ENCODE measurements at places on chromosomes 7 and 10.

DNA sequence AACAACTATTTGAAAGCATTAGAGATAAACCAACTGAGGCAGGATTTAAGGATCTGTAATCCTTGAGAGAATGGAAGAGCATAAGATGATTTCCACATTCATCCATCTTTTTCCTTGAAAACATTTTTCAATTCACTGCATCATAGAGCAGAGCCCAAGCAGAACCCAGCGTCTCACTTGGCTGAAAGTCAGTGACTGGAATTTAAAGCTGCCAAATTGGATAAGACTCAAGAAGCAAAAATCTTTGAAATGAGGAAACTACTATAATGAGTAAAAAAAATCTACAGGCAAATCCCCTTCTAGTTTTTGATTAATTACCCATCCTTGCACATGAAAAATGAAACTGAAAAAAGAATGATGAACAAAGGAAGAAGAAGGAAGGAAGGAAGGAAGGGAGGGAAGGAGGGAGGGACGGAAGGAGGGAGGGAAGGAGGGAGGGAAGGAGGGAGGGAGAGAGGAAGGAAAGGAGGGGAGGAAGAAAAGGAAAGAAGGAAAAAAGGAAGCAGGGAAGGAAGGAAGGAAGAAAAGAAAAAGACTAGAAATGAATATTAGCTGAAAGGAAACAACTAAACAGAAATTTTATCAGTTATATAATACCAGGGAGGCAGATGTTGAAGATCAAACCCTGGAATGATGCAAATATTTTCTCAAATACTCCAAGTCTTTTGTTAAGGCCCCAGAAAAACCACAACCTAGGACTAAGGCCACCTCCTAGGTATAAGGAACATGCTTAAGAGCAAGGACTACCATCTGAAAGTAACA lies 336.3 kb upstream of the MAGI2 start:
- DNase-seq, result no peak

DNA sequence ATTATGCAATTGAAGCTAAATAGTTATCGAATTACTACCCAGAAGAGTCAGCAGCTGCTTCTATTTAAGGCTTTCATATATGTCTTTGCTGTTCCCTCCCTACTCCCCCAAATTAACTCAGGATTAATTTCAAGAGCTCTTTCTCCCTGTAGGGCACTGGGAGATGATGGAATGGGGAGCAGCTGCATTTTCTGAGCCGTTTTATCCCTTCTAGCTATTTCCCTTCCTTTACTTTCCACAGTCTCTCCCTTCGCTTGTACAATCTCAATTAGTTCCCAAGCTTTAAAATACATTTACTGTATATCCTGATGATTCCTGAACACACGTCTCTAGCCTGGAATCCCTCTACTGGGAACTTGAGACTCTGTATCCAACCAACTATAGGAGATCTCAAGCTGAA lies 19.8 kb upstream of the TSPAN12 start:
- no peak for DNase-seq

DNA sequence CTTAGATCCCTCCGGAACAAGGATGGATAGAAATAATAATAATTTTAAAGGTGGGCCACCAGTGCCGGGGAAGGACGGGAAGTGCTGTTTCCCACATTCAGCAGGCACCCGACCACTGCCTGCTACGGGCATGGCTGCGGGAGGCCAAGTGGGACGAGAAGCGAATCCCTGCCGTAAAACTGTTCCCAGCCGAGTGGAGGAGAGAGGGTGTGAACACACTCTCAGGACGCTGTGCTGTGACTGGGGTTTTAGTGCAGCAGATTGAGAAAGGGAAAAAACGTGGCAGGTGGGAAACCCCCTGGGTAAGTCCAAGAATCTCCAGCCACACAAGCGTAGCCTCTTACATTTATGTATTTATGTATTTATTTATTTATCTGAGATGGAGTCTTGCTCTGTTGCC lies 158.8 kb downstream of the DNAJB6 start:
- DNase-seq, result no peak

- DNase-seq, result no peak
Measured at GRCh38 chr10:100697070-100697469, 48.3 kb upstream of the PAX2 start.

DNA sequence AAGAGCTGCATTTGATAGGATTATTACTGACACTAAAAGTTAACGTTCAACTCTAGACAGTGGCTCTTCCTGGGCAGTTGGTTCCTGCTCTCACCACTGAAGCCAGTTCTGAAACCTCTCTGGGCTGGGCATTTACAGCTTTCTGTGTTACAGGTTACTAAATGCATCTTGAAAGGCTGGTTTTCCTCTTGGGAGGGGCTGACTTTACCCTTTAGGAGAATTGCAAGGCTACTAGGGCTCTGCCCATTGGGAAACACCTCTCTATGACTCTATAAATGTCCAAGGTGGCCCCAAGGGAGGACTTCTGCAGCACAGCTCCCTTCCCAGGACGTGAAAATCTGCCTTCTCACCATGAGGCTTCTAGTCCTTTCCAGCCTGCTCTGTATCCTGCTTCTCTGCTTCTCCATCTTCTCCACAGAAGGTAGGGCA lies at the start of gene GPR15LG:
GPR15LG (plus strand) TSS at position 301 of the 429 bp plus-strand sequence; CDS start at position 352, 51 bp downstream.
- DNase-seq, result no peak

GRCh38 chr10:130958981-130959751 lies 352.4 kb downstream of the TCERG1L start:
- DNase-seq, result no peak

DNA sequence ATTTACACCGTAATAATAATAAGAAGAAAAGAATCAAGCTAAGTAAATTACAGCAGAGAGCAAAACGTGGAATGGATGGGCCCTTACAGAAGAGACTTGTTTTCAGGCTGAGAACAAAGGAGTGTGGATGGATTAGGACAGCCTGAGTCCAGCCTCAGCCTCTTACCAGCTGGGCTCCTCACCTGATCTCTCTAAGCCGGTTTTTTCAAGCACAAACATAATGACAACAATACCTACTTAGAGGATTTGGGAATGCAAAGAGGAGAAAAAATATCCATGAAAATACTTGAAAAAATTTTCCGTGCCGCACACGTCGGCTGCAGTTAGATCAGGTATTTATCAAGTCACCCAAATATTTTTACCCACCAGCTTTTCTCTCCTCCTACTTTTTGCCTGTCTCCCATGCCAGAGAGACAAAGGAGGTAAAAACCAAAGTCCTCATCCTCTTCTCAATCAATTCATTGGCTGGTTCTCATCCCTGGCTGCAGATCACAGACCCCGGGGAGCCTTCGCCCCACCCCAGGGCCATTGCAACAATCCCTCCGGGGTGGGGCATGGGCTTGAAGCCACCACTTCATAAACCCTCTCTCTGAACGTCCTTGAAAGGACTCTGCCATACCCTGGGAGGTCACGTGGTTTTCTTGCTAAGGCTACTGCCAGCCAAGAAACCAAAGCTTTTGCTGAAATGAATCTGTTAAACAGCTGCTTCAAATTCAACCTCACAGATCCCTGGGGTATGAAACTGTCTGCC lies 29.7 kb upstream of the GTF2I start:
- DNase-seq, result no peak

DNA sequence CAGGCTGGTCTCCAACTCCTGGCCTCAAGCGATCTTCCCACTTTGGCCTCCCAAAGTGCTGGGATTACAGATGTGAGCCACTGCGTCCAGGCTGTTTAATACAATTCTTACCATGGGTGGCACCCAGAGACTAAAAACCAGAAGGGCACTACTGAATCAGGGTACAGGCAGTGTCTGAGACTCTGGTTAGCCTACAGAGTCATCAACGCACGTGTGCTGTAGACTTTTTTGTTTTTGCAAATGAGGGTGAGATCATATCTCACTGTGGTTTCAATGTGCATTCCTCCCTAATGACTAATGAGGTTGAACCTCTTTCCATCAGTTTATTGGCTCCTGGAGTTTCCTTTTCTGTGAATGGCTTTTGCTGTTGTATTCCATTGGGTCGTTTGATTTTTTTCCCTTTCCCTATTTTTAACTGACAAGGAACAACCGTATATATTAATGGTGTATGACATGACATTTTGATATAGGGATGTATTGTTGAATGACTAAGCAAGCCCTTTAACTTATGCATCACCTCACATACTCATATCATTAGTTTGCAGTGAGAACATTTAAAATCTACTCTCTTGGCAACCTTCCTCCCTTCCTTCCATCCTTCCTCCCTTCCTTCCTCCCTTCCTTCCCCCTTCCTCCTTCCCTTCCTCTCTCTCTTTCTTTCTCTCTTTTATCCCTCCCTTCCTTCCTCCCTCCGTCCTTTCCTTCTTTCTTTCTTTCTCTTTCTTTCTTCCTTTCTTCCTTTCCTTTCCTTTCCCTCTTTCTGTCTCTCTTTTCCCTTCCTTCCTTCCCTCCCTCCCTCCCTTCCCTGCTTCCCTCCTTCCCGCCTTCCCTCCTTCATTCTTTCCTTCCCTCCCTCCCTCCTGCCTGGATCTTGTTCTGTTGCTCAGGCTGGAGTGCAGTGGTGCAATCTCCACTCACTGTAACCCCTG lies 9.3 kb upstream of the TMEM270 start:
- peak; percentile 17 for DNase-seq

GRCh38 chr7:7772397-7772821 lies 54.0 kb upstream of the RPA3 start:
- no peak for DNase-seq

DNA sequence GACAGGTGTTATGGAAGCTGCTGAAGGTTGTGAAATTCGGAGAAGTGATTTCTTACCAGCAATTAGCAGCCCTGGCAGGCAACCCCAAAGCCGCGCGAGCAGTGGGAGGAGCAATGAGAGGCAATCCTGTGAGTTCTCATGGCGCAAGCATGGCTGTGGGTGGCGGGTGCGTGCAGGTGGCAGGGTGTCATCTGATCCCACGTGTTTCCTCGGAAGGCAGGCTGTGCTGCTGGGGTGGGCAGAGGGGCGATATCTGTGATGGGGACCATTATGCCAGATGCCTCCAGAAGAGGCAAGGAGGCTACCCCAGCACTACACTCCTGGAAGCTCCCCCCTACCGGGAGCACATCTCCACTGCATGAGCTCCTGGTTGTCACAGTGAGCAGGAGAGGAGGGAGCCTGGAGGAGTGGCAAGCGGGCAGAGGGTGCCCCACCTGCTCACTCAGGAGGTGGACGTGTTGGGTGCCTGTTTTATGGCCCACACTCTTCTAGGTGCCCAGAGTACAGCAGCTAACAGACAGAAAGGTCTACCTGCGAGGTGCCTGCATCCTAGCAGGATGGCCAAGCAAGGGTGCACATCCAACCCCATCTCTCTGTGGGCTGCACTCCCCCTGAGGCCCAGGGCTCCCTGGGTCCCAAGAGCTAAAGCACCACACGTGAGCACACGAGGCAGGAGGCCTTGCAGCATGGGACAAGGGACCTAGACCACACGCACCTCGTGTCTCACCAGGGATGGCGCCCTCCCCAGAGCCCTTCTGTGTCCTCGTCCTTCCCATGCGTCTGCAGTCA lies 204.7 kb downstream of the EBF3 start:
- no peak for DNase-seq

GRCh38 chr7:32255036-32255435 lies 184.8 kb upstream of the PDE1C start:
- no peak for DNase-seq

- no peak for DNase-seq
Measured at GRCh38 chr10:89202033-89202425, 5.1 kb downstream of the CH25H start.

GRCh38 chr7:81986723-81987470 lies 217.1 kb upstream of the HGF start:
- no peak for DNase-seq

DNA sequence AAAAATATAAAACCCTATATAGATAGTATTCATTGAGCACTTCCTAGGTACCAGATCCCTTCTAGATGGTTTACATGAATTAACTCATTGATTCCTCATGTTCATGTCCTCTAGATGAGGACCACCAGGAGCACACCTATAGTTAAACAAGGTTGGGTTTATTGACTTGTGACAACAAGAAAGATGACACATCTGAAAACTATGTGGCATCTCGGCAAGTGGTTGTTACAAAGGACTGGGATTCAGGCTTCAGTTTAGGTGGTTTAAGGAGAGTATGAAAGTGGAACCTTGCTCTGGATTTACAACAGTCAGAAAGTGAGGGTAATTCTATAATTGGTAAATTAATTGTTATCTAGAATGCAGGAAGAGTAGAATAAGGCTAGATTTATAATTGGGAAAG lies 99.0 kb upstream of the PHF14 start:
- DNase-seq, result no peak

DNA sequence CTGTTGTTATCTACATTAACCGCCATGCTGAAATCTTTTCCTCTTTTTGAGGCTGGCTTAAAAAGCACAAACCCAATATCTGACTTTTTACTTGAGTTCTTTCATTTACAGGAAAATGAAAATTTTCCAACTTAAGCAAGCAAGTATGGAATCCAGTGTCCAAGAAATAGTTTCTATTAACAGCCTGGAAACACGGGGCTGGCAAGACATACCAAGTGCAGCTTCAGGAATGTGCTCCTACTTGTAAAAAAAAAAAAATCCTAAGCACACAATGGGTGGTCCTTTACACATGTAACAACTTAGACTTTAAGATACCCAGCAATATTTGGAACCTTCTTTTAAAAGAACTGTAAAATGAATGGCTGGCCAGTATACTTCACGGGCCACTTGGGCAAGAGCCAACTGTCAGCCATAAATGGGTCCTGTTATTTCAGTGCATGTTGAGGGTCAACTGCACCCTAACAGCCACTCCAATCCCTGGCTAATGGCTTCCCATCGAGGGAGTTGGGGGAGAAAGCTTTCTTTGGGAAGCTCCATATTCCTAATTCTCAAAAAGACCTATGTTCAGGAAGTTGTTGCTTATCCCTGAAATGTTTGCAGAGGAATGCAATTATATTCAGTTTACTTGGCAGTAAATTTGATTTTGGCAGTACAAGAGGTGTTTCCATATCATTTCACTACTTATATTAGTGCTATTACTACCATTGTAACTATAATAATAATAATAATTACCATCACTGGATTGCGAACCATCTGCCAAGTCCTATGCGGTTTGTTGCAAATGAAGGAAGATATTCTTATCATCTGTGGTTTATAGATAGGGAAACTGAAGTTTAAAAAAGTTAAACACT lies 236.4 kb upstream of the TMEM72 start:
- no peak for DNase-seq

- DNase-seq, result no peak
Measured at GRCh38 chr7:44398953-44399574, 73.7 kb upstream of the CAMK2B start.

GRCh38 chr7:55242613-55243012 lies 122.5 kb upstream of the LANCL2 start:
- DNase-seq, result no peak

GRCh38 chr10:92830478-92831389 lies 17.6 kb upstream of the EXOC6 start:
- no peak for DNase-seq

All from activated CD4-positive, alpha-beta T cell treated with anti-CD3 and anti-CD28 coated beads for 24 hours (primary cell).